ENCODE measurements at places on chromosomes 5 and 9. TPM values are rescaled to one million over a fixed set of nuclear protein-coding genes. Genes with fewer than 3 reads are reported as not detected.

- no peak overlapping the region for H3K27ac ChIP-seq
- no peaks in the 10 kb centered on the region for H3K36me3 ChIP-seq
These were observed 8.3 kb downstream of the TSLP start for GRCh38 chr5:111079846-111080245.

GRCh38 chr5:67467110-67467509 lies 270.5 kb upstream of the CD180 start:
- H3K27me3 ChIP-seq, result no peaks in the 10 kb centered on the region
- H3K36me3 ChIP-seq, result no peaks in the 10 kb centered on the region
- no peak for DNase-seq
- no peaks in the 10 kb centered on the region for H3K4me1 ChIP-seq
- H3K27ac ChIP-seq, result no peak overlapping the region
- no peak overlapping the region for H3K4me3 ChIP-seq

DNA sequence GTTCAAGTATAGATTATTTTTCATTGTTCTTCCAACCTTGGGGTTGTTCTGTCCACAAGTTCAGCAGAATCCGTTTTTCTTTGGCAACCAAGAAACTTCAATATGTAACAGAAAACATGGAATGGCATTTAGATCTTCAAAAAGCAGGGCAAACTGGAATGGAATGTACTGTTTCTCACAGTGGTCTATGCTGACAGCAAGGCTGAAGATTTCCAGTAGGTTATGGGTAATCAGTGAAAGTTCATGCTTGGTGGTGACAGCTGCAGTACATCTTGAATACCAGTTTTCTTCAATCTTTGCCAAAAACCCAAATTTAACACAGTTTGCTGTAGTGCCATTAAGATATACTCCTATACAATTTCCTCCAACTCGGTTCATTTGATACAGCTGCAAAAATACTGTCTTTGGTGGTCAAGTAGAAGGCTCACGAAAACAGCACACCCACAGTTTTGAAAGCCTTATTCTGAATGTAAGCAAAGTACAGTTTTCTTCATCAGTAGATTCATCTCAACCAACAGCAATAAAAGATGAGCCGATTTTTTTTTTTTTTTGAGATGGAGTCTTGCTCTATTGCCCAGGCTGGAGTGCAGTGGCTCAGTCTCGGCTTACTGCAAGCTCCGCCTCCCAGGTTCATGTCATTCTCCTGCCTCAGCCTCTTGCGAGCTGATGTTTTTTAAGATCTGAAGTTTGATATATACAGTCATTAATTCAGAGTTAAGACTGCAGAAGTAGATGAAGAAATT lies 4.9 kb downstream of the TRIM52 start:
- peak overlapping the region; percentile 35 for H3K27ac ChIP-seq
- peaks cover 39% of the 10 kb centered on the region for H3K36me3 ChIP-seq
- H3K4me3 ChIP-seq, result no peak overlapping the region
- no peaks in the 10 kb centered on the region for H3K27me3 ChIP-seq

DNA sequence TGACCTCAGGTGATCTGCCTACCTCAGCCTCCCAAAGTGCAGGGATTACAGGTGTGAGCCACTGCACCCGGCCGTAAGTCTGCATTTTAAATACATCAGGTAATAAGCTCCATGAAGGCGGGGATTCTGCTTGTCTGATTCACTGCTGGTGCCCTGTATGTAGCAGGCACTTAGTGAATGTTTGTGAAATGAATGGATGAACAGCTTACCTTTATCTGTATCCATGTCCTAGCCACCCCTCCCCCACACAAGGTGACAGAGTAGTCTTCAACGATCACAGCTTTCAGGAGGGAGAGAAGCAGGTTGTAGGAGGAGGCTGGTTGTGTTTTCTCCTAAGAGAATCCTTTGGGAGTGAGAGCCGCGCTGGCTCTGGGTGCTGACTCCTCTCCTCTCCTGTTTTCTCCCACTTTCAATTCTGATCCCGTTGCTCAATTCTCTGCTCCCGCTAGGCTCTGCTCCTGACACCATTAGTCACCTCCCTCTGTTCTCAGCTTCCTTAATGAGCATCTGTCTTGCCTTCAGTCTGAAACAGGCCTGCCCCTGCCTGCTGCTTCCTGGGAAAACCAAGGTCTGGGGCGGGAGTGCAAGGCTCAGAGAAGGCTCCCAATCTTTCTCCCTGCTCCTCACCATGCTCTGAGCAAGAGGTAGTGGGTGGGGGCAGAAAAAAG lies 88.8 kb upstream of the CTNNA1 start:
- H3K27me3 ChIP-seq, result peaks cover 92% of the 10 kb centered on the region
- H3K4me1 ChIP-seq, result peaks cover 29% of the 10 kb centered on the region
- H3K4me3 ChIP-seq, result no peak overlapping the region
- no peak overlapping the region for H3K27ac ChIP-seq
- H3K36me3 ChIP-seq, result no peaks in the 10 kb centered on the region

GRCh38 chr5:150035139-150035895 lies 34.8 kb downstream of the HMGXB3 start:
- no peak overlapping the region for H3K4me3 ChIP-seq
- H3K36me3 ChIP-seq, result peaks cover 72% of the 10 kb centered on the region
- H3K4me1 ChIP-seq, result peaks cover 9% of the 10 kb centered on the region
- no peak for DNase-seq

GRCh38 chr5:33330426-33330825 lies 110.3 kb upstream of the TARS1 start:
- H3K4me1 ChIP-seq, result no peaks in the 10 kb centered on the region
- no peak for DNase-seq
- H3K36me3 ChIP-seq, result no peaks in the 10 kb centered on the region

DNA sequence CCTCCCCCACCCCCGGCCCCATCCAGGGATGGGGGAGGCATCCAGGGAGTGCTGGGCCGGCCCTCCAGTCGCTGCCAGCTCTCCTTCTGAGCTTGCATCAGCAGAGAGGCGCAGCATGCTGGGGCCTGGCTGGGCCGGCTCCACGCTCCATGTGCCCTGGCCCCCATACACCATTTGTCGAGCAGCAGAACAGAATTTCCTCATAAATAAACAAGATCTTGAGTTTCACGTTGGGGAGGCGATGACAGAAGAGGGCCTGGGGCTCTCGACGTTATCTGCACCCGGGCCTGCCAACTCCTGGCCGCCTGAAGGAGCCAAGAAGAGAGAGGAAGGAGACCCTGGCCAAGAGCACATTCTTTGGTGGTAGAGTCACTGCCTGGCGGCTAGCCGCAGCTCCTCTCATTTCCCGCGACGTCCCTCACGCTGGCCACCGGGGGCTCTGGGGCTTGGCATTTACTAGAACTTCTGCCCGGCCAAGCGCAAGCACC lies 177.0 kb downstream of the FGF18 start:
- DNase-seq, result no peak
- no peaks in the 10 kb centered on the region for H3K4me1 ChIP-seq
- no peak overlapping the region for H3K4me3 ChIP-seq
- no peak overlapping the region for H3K27ac ChIP-seq
- H3K27me3 ChIP-seq, result peaks cover 2% of the 10 kb centered on the region

DNA sequence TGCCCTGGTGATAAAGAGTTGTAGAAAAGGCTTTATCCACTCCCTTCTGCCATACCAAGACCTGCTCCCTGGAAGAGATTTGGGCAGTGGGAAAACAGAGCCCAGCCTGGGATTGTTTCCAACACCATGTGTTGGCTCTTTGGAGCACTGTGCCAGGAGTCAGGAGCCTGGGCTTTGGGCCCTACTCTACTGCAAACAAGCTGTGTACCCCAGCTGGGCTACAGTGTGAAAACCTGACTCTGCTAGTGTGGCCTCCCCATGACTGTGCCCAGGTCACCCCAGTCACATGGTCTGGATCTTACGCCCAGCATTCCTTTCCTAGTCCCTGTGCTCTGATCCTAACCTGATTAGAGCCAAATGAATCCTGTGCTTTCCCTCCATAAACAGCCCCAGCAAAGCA lies 39.3 kb upstream of the SHB start:
- H3K36me3 ChIP-seq, result no peaks in the 10 kb centered on the region
- DNase-seq, result peak; percentile 15
- no peak overlapping the region for H3K4me3 ChIP-seq
- no peak overlapping the region for H3K27ac ChIP-seq
- H3K27me3 ChIP-seq, result peaks cover 16% of the 10 kb centered on the region
- no peaks in the 10 kb centered on the region for H3K4me1 ChIP-seq

GRCh38 chr9:132241840-132242620 lies 80.2 kb downstream of the NTNG2 start:
- peak overlapping the region; percentile 97 for H3K4me3 ChIP-seq
- peaks cover 9% of the 10 kb centered on the region for H3K4me1 ChIP-seq
- DNase-seq, result peak; percentile 77
- H3K27me3 ChIP-seq, result peaks cover 32% of the 10 kb centered on the region

GRCh38 chr9:29214154-29214689 lies 1640.9 kb upstream of the C9orf72 start:
- H3K36me3 ChIP-seq, result peaks cover 2% of the 10 kb centered on the region
- no peak overlapping the region for H3K27ac ChIP-seq
- peaks cover 11% of the 10 kb centered on the region for H3K4me1 ChIP-seq
- no peak overlapping the region for H3K4me3 ChIP-seq

GRCh38 chr9:132055756-132056155 lies 23.9 kb downstream of the MED27 start:
- no peak overlapping the region for H3K27ac ChIP-seq
- no peak for DNase-seq
- H3K4me3 ChIP-seq, result no peak overlapping the region
- H3K4me1 ChIP-seq, result no peaks in the 10 kb centered on the region
- no peaks in the 10 kb centered on the region for H3K27me3 ChIP-seq

- H3K27me3 ChIP-seq, result no peaks in the 10 kb centered on the region
- peaks cover 8% of the 10 kb centered on the region for H3K4me1 ChIP-seq
- no peak overlapping the region for H3K4me3 ChIP-seq
- no peaks in the 10 kb centered on the region for H3K36me3 ChIP-seq
These were observed 256.0 kb downstream of the TMEM167A start for GRCh38 chr5:82820961-82821845.

DNA sequence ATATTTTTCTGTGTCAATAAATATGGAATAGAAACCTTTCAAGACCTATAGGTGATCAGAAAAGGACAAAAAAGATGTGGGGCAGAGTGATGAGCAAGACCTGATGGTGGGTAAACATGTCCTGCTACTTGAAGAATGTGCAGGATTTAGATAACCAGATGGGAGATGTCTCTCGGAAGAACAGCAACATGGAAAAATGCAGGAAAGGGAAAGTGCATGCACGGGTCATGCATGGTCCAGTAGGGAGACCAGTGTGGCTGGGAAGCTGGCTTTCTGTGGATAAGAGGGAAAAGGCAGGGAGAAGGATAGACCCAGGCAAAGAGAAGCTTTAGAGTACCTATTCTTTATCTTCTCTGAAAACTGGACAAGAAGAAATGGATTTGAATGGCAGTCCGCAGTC lies 7.1 kb upstream of the CAST start:
- peaks cover 82% of the 10 kb centered on the region for H3K27me3 ChIP-seq
- peaks cover 50% of the 10 kb centered on the region for H3K4me1 ChIP-seq
- H3K4me3 ChIP-seq, result no peak overlapping the region
- no peak overlapping the region for H3K27ac ChIP-seq

DNA sequence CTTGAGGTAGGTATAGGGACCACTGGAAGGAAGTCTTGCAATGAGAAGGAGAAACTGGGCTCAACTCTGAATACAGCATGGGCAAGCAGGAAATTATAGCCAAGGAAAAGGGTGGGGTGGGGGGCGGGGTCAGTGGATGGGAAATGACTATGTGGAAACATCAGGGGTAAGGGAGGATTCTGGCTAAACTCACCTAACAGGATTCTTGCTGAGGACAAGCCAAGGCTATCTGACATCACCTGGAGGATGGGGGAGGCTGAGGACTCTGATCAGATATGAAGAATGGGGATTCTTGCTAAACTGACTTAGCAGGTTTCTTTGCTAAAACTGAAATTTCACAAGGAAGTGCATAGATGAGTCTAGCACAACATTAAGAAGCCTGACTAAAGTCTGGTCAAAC lies 40.8 kb downstream of the CTSL start:
- no peak overlapping the region for H3K27ac ChIP-seq
- no peak for DNase-seq
- peaks cover 12% of the 10 kb centered on the region for H3K27me3 ChIP-seq
- no peaks in the 10 kb centered on the region for H3K36me3 ChIP-seq
- no peak overlapping the region for H3K4me3 ChIP-seq

DNA sequence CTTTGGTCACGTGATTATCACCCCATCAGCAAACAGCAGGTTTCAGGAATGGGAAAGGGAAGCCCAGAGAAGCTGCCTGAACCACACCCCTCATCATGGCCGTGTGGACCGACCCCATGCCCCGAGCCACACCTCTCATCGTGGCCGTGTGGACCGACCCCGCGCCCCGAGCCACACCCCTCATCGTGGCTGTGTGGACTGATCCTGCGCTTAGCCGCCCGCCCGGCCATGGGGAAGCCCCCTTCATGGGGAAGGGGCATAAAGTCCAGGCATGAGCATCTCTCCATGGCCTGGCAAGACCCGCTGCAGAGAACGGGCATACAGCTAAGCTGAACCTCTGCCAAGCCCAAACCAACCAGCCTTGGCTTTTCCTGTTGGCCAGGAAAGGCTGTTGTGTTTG lies 6.4 kb downstream of the SNAPC4 start:
- H3K27me3 ChIP-seq, result no peaks in the 10 kb centered on the region
- peaks cover 18% of the 10 kb centered on the region for H3K36me3 ChIP-seq
- DNase-seq, result no peak
- H3K27ac ChIP-seq, result no peak overlapping the region
- peaks cover 11% of the 10 kb centered on the region for H3K4me1 ChIP-seq

- no peak for DNase-seq
- H3K36me3 ChIP-seq, result no peaks in the 10 kb centered on the region
- H3K4me1 ChIP-seq, result peaks cover 6% of the 10 kb centered on the region
- no peak overlapping the region for H3K27ac ChIP-seq
- no peak overlapping the region for H3K4me3 ChIP-seq
- no peaks in the 10 kb centered on the region for H3K27me3 ChIP-seq
These were observed 539.5 kb downstream of the EBF1 start for GRCh38 chr5:158560170-158560569.

- peaks cover 53% of the 10 kb centered on the region for H3K27me3 ChIP-seq
- H3K27ac ChIP-seq, result peak overlapping the region; percentile 67
- H3K36me3 ChIP-seq, result no peaks in the 10 kb centered on the region
- peak; percentile 85 for DNase-seq
These were observed 44.0 kb downstream of the GGTA1 start for GRCh38 chr9:121455527-121456239.

GRCh38 chr5:84086511-84086910 lies 298.2 kb downstream of the EDIL3 start:
- H3K4me3 ChIP-seq, result no peak overlapping the region
- H3K4me1 ChIP-seq, result no peaks in the 10 kb centered on the region
- H3K27me3 ChIP-seq, result no peaks in the 10 kb centered on the region
- no peak overlapping the region for H3K27ac ChIP-seq
- no peaks in the 10 kb centered on the region for H3K36me3 ChIP-seq

GRCh38 chr5:52481201-52481600 lies 306.5 kb upstream of the ITGA1 start:
- H3K27me3 ChIP-seq, result peaks cover 16% of the 10 kb centered on the region
- no peak for DNase-seq
- H3K27ac ChIP-seq, result no peak overlapping the region
- no peaks in the 10 kb centered on the region for H3K4me1 ChIP-seq
- no peak overlapping the region for H3K4me3 ChIP-seq

SLC27A6 gene
- total RNA-seq, result not detected

PAEP gene
- total RNA-seq, result not detected

TTC39B gene
- 34.3 TPM for total RNA-seq

TAF1L gene
- not detected for total RNA-seq

PRRX2 gene
- 0.28 TPM for total RNA-seq

ARAP3 gene
- 9.9 TPM for total RNA-seq

Data from activated CD8-positive, alpha-beta memory T cell treated with anti-CD3 and anti-CD28 coated beads, Interleukin-2, amount 10 ng/mL, durations not matched to agents 7 days and 5 days (primary cell).